ENCODE measurements at places on chromosomes 6 and 20. TPM values are rescaled to one million over a fixed set of nuclear protein-coding genes. Genes with fewer than 3 reads are reported as not detected.

Gene PRL
- 3.2 TPM for polyA plus RNA-seq

GRCh38 chr6:105402090-105402938, 568 bp downstream of the PREP start:
- peak; percentile 31 for DNase-seq

DNA sequence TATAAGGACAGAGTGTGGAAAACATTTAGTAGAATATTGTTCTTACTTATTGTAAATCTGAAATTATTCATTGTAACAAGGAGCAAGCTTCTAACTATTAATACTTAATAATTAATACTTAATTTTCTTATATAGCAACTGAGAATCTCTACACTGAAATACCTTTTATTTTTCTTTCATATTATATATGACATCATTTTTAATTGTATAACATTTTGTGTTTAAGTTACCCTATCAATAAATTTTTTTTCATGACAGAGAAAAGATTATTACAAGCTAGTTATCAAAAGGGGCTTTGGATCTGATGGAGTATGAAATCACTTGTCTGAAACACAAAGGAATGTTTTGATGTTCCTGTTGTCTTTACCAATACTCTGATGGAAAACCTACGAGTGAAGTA, 72.2 kb upstream of the CNKSR3 start:
- DNase-seq, result no peak

DNA sequence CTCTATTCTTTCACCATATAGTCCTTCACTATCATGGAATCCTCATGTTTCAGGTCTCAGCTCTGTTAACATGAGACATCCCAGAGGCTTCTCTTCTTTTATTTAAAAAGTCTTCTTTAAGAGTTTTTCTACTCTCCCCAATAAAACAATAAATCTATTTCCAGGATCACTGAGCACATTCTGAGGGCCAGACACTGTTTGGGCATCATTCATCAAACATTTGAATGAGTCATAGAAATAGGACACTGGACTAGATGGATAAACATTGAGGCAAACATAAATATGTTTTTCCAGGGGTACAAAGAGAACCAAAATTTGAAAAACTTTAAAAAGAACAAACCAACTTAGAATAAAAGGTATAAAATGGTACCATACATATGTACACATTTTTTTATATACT, 554.4 kb downstream of the KIF16B start:
- DNase-seq, result no peak

DNA sequence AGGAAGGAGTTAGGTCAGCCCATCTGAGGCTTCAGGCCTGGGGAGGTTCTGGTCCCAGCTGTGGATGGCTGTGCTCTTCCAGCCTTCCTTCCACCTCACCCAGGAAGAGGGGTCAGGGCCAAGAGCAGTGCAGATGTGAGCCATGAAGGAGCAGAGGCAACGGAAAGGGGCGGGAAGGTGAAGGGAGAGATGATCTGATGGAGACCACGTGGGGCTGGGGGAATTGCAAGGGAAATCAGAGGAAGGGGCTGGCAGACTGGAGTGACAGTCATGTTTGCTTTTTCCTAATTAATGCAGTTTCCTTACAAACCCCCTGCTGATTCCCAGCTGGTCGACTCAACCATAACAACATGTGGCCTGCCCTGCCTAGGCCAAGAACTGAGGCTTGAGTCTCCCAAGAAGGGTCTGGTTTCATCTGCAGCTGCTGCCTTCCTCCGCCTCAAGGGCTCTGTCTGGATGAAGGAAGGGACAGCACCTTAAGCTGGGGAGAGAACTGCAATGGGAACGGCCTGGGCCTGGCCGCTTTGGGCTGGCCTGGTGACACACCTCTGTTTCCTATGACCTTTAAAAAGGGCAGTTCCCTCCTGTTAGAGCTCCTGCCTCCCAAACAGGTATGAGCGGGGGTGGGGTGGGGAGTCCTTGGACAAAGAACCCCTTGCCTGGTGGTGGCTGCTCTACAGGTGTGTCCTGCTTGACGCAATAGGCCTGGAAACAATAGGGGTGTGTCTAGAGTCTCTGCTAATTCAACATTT, 7.8 kb upstream of the MRPS18A start:
- no peak for DNase-seq

- no peak for DNase-seq
Measured at GRCh38 chr6:56388415-56388755, 141.0 kb upstream of the COL21A1 start.

DNA sequence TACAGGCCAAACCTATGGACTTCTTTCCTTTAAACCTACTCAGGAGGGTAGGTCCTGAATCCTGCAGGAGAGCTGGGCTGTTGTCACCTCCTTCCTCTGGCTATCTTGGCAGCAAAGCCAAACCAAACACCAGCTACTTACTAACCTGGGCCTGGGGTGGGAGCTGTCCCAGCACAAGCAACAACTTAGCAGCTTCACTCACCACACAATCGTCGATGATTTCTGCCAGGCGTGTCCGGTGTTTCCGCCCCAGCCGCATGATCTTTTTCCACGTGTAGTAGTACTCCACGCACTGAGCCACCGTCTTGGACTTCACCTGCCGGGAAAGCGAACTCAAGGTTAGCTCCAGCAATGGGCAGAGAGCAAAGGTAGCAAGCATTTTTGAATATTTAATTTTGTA, 25.4 kb upstream of the MRPS10 start:
- no peak for DNase-seq

GRCh38 chr6:150592377-150592995, 7.2 kb upstream of the PLEKHG1 start:
- DNase-seq, result no peak

GRCh38 chr6:38493931-38494547, 145.7 kb downstream of the BTBD9 start:
- peak; percentile 87 for DNase-seq

DNA sequence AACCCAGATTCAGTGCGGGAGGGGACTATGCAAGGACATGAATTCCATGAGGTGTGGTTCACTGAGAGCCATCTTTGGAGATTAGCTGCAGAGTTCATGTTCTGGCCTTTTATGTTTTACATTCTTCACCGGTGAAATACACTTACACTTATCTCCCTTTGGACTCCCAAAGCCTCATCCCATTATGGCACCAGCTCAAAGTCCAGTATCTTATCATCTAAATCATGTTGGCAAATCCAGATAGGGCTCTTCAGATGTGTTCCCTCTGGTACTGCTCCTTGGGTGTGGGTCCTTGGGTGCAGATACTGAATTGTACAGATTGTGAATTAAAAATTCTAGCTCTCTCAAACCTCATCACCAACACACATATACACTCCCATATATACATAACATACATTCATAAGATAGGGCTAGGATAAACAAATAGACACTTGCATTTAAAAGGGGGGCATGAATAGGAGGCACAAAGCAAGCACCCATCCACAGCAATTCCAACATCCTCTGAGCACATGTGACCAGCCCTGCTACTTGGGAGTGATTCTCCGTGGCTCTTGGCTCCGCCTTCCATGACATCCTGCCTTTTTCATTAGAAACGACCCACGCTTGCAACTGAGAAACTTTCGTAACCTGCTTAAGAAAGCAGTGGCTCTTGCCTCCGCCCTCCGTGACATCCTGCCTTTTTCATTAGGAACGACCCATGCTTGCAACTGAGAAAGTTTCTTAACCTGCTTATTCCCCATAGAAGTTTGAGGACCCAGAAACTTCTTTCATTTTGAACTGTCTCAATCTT, 53.6 kb upstream of the LRRC1 start:
- DNase-seq, result no peak

DNA sequence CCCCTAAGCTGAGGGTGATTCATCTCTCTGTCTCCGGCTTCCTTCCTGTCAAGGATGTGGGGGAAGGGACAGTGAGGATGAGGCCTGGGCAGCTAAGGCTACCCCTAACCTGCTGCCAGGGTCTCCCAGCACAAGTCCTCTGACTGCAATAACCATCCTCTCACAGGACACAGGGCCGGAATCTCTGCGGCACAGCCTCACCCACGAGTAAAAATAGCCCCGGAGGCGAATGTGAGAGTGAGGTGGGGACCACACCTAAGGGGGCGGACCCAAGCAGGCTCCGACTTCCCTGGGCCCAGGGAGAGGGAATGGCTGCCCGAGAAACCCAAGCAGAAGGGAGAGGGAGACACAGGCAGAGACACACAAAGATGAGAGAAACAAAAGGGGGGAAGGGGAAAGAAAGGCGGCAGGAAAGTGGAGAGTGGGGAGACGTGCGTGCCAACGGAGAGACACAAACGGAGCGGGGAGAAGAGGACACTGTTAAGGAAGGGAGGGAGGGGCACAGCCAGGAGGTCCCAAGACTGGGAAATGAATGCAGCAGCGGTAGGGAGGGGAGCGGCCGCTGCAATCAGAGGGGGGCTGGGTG, 1.4 kb downstream of the CLIC1 start:
- DNase-seq, result peak; percentile 41

DNA sequence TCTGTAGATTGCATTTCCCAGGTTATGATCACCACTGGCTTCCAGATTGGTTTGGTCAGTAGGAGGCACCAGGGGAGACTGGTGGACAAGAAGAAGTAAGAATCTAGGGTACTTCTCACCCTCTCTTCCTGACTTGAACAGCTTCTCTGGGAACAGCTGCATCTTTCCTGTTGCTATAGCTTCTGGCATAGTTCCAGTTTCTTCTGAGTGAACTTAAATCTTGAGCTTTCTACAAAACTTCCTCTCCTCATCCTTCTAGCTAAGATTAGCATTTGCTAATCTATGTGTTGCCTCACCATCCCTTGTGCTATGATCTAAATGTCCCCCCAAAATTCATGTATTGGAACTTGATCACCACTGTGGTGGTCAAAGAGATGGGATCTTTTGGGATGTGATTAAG, 724.6 kb downstream of the UTRN start:
- DNase-seq, result peak; percentile 33

- DNase-seq, result no peak
Measured at GRCh38 chr20:4817230-4817671, 95.5 kb downstream of the PRND start.
